OCI-LY7 (cell line): ENCODE measurements at places on chromosomes 4 and X.

DNA sequence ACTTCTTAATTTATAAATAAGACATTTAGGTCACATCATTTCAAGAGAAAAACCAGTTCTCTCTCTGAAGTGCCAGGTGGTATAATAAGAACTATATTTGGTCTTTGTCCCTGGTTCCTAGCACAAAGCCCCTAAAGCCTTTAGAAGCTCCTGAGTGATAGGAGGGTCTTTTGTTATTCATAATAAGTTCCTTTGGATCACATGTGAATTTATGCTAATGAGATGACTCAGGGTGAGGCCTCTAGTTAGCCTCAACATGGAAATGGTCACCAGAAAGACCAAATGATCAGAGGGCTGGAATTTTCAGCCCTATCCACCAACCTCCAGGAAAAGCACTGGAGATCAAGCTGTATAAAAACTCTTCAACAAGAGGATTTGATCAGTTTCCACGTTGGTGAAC, 68.1 kb upstream of the BLTP1 start:
- no peak for DNase-seq

GRCh38 chrX:129523079-129523911, at the start of gene SMARCA1:
Gene SMARCA1 (minus strand): TSS chrX:129523490. CDS start chrX:129523370, 120 bp downstream.
- no peak for DNase-seq

DNA sequence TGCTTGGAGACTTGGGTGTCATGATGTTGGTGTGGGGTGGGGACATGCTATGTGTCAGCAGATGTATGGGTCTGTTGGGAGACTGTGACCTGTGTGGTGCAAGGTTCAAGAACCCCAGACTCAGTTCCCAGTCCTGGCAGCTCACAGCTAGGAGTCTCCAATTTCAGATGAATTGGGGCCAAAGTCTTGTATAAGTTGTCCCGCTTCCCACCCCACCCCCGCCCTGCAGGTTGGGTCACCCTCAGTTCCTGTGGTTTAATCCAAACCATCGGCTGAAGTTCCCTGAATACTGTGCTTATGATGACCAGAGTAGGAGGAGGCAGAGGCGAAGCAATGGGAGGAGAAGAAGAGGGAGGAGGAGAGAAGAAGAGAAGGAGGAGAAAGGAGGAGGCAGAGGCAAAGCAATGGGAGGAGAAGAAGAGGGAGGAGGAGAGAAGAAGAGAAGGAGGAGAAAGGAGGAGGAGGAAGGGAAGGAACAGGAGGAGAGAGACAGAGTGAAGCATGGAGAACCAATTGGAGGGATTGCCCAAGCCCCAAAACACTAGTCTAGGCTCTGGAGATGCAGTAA, 112.6 kb downstream of the EFNB1 start:
- no peak for DNase-seq

GRCh38 chrX:127389900-127390299, 570.4 kb downstream of the PRR32 start:
- DNase-seq: no peak

DNA sequence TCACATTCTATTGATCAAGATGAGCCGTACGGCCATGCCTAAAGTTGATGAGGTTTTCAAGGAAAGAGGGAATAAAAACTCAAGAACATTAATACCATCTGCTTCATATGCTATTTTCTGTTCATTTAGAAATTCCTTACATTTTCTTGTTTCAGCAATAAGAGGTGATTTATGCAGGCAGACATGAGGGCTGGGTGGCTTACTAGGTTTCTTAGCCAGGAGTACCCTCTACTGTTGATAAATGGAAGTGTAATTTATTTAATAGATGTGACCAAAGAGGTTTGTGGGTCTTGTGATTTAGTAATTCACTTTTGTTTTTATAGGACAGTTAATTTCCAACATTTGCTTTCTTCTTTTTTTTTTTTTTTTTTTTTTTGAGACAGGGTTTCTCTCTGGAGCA, 6.4 kb upstream of the SMIM9 start:
- peak; percentile 39 for DNase-seq

DNA sequence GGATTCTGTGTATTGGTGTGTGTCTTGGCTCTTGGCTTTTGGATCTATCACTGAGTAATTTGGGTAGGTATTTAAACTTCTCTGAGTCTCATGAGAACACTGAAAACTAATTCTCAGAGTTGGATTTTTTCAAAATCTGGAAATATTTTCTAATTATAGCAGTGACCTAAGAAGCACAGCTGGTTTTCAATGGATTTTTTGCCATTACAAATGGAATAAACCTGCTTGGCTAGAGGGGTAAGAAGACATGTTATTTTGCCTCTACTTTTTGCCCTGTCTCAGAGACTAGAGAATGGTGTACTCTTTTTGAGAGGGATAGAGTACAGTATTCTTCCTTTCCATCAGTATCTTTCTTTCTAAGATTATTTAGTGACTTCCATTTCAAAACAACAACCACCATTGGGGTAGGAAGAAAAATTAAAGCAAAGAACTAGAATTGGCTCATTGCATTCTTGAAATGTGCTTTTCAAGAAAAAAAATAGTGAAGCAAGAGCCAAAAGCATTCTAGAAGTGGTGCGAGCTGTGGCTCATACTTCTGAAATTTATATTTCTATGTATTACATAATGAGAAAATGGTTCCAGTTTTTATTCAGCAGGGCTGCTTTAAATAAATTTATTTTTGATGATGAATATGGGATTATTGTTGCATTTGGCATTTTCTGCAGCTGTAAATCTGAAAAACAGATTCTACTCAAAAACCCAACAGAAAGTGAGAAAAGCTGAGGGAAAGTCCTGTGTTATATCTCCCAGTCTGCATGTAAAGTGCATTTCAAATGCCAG, 850.2 kb upstream of the SLIT2 start:
- DNase-seq: no peak

DNA sequence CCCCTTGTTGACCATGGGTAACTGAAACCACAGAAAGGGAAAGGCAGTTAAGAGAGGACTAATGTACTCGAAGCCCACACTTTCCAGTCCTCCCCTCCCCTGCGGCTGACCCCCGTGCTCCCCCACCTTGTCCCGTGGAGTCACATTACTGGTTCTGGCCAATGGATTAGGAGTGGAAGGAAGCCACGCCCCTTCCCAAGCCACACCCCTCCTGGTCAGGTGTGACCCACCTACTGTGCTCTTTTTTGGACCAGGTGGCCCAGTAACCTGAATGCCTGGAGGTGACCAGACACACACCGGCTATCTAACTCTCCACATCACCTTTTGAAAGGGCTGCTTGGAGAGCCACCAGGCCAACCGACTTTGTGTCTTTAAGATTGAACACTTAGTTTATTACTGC, 109.3 kb upstream of the MSX1 start:
- no peak for DNase-seq

DNA sequence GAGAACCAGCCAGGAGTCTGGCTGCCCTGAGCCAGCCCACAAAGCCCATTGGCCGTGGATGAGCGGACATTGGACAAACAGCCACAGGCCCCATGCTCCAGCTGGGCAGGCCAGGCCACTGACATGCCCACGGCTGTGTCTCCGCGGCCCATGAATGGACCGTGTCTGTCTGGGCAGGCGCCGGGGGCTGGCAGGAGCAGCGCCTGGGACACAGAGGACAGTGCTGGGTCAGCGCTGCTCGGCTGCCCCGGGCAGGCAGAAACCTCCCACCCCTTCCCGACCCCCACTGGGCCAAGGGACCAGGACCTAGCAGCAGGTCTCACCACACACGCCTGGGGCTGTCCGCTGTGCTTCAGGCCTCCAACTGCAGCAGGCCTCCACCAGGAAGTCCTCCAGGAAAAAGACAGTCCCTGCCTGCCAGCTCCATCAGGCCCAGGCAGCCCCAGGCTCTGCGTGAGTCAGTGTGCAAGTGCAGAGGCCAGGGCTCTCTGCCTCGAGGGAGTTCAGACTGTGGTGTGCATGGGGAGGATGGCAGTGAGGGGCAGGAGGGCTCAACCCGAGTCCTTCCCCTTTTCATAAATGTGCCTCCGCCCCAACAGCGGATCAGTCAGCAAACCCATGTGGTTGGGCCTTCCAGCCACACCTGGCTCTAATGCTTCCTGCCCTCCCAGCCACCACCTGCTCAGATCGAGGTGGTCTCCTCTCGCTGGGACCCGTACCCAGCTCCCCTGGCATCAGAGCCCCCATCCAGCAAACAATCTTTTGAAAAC, 17.2 kb upstream of the FGFR3 start:
- peak; percentile 30 for DNase-seq

GRCh38 chrX:69238114-69238886, 73.0 kb upstream of the PJA1 start:
- DNase-seq: no peak

GRCh38 chr4:35739308-35739707, 505.0 kb downstream of the ARAP2 start:
- DNase-seq: no peak
